Cardiac septum (tissue), 1 donor: ENCODE measurements at places on chromosomes 12 and 14.

DNA sequence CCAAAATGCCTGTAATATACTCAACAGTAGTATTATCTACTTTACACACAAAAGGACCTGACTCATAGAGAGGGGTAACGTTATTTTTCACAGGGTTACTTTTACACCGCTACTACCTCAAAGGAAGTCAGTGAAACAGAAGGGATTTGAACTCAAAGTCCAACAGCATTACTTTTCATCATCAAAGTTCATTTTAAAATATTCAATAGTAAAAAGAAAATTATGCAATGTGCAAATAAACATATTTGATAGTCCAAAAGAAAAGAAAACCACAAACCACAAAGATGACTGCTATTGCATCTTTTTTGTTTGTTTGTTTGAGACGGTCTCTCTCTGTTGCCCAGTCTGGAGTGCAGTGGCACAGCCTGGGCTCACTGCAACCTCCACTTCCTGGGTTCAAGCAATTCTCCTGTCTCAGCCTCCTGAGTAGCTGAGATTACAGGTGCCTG, 15.5 kb downstream of the KIF21A start:
- DNase-seq: no peak

- no peak for DNase-seq
These were observed 7.6 kb downstream of the SERPINA11 start for GRCh38 chr14:94445003-94445402.

DNA sequence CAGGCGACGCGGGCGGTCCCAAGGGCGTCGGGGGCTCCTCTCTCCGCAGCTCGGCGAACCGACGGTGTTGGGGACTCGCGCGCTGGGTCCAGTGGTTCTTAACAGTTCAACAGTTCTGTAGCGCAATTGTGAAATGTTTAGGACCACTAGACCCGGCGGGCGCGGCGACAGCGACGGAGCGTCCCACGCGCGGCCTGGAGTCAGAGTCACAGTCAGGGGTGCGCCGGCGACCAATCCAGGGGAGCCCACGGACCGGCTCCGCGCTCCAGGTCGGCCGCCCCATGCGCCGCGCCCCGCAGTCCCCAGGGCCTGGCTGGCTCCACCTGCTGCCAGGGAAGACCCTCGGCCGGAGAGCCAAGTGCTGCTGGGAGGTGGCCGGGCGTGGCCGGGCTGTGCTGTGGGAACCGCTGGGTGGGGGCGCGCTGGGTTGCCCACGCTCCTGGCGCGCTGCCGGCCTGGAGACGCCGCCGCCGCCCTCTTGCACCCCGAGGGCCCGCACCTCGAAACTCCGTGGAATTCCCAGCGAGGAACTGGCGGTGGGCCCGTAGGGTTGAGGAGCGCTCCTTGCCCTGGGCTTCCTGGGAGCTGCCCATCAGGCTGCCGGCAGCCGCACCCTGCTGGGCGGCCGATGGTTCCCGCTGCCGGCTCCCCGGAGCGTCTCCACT, 20.9 kb upstream of the KIF26A start:
- peak; percentile 50 for DNase-seq

GRCh38 chr14:92945959-92946846, 23.3 kb downstream of the CHGA start:
- DNase-seq: no peak

DNA sequence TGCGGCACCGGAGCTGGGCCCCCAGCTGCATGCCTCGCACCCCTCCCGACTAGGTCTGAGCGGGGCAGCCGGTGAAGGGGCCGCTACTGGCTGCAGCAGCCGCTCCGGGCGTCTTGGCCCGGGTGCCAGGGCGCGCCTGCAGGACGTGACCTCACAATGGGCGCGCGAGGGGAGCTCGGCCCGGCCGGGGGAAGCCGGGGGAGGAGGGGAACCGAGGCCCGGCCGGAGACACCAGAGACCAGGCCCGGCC, 353 bp downstream of the BAG5 start:
- no peak for DNase-seq

DNA sequence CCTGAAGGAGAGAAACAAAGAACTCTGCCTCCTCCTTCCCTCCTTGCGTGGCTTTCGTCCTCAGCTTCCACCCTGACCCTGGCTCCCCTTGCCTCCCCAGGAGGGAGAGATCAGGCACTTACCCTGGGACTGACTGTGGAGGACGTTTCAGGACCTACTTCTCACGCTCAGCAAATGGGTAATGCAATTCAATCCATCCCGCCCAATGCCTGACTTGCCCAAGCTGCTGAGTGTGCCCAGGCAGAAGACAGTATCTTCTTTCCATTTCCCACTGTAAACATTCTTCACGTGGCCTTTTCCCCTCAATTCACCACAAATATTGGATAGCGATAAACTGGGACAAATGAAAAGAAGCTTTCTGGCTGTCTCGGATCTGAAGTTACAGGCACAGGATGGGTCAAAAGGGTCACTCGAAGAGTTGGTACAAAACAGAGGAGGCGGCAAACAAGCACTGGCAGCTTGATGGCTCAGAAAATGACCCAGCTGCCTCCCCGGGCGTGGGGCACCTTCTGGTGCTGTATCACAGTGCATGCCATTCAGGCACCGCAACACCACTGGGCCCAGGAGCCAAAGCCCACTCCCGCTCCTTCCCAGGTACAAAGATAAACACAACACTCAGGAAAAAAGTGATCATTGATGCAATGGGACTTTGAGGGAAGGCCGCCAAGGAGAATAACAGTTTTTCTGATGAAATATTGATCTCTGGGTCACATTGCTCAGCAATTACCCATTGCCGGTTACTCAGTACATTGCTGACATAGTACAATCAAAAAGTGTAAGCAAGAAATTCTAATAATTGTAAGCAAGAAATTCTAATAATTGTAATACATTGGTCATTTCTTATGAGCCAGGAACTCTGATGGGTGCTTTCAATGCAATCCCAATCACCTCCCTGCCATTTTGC, 65.8 kb downstream of the TRIM9 start:
- no peak for DNase-seq

- no peak for DNase-seq
These were observed 279.9 kb downstream of the RPS29 start for GRCh38 chr14:49306152-49306751.

DNA sequence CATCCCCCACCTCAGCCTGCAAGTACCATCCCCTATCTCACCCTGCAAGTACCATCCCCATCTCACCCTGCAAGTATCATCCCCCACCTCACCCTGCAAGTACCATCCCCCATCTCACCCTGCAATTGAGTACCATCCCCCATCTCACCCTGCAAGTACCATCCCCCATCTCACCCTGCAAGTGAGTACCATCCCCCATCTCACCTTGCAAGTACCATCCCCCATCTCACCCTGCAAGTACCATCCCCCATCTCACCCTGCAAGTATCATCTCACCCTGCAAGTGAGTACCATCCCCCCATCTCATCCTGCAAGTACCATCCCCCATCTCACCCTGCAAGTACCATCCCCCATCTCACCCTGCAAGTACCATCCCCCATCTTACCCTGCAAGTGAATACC, 45.0 kb downstream of the ZC3H14 start:
- no peak for DNase-seq

DNA sequence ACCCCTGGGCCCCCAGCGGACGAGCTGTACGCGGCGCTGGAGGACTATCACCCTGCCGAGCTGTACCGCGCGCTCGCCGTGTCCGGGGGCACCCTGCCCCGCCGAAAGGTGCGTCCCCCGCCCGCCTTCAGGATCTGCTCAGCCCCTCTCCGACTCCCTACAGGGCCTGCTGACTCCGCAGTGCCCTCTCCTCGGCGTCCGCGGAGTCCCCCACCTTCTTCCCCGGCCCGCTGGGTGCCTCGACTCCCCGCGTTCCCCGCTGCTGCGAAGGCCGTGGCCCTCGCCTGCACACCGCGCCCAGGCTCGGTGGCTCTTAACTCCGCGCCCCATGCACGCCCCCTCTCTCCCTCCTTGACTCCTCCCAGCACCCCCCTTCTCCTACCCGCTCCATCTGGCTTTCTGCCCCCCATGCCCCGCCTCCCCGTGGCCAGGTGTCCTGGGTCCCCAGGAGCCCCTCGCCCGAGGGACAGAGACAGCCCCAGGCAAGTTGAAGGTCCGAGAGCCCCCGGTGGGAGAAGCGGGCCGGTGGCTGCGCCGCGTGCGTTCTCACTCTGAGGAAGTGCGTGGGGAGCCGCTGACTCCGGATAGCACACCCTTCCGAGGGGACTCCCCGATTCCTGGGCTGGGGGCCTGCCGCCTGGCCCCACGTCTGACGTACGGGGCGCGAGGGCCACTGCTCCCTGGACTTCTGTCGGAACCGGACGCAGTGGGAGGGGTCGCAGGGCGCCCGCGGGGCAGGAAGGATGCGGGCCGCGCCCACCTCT, 594 bp downstream of the TAMALIN start:
- no peak for DNase-seq

- no peak for DNase-seq
These were observed 75.9 kb upstream of the FBRSL1 start for GRCh38 chr12:132413931-132414588.
